ENCODE measurements at places on chromosomes 5 and 9.

GRCh38 chr5:93378073-93378472, 202.9 kb downstream of the NR2F1-AS1 start:
- DNase-seq = no peak

DNA sequence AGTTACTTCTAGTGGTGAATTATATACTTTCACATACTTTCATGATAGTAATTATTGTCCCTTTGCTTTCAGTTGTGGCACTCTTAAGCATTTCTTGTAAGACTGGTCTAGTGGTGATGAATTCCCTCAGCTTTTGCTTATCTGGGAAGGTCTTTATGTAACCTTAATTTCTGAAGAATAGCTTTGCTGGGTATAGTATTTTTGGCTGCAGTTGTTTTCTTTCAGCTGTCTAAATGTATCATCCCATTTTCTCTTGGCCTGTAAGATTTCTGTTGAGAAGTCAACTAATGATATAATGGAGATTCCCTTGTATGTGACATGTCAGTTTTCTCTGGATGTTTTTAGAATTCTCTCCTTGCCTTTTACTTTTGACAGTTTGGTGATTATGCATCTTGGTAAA, 41.0 kb downstream of the TMEM38B start:
- DNase-seq = no peak

GRCh38 chr9:27341545-27342294, 44.8 kb upstream of the EQTN start:
- no peak for DNase-seq

DNA sequence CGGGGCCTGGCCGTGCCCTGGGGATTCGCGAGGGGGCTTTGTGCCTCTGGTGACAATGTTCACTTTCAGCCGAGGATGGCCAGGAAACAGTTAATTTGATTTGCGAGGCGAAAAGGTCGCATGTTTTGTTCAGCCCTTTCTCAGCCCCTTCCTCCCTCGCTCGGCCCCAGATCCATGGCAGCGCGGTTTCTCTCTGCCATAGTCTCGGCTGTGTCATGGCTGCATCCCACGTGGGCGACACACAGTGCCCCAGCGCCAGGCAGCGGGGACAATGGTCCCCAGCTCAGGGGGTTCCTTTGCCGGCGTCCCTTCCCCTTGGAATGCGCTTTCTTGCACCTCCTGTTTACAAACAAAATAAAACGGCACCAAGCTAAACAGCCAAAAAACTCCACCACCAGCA, 370.3 kb upstream of the IRX2 start:
- no peak for DNase-seq

DNA sequence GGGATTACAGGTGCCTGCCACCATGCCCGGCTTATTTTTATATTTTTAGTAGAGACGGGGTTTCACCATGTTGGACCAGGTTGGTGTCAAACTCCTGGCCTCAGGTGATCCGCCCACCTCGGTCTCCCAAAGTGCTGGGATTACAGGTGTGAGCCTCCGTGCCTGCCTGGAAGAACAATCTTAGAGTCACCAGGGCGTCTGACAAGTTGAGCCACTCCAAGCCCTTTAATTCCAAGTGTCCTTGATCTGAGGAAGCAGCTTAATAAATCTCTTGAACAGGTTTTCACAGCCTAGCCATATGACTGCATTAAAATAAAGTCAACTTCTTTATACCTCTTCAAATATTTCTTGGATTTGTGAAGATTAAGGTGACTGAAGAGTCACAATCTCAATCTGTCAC, 31.5 kb downstream of the SLC44A1 start:
- DNase-seq = no peak

- DNase-seq = no peak
Measured at GRCh38 chr9:108956631-108957026, 22.4 kb downstream of the ABITRAM start.

- no peak for DNase-seq
Measured at GRCh38 chr5:36027711-36028110, 36.5 kb upstream of the UGT3A1 start.

DNA sequence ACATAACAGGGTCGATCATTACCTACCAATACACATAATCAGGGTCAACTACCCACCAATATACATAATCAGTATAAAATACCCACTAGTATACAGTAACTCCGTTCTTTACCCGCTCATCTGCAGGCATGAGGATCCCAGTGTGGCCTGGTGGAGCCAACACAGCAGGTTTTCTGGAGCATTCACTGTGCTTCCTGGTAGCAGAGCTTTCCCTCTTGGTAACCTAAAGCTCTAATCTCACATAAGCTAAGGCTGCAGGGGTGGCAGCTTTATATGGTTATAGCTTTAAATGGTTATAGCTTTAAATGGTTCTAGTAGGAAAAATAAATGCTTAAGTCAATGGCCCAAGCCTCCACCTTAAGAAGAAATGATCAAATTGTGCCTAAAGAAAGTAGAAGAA, 11.9 kb downstream of the LCN1 start:
- no peak for DNase-seq

DNA sequence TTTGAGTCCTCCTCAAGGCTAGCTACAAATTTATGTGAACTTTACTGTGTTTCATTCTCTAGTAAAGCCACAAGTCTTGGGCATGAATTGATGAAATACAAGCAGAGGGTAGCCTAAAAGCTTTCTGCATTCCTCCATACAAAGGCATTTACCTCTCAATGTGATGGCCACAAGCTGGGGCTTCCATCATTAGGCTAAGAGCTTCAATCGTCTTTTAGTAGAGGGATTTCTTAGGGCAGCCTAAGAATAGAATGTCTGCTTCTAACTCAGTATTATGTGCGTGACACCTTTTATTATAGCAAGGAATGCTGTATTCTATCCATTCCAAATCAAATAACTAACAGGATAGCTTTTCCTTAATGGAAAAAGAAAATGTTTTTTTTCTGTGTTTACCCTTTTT, 3.7 kb downstream of the PLAC8L1 start:
- DNase-seq = no peak

GRCh38 chr5:115577741-115578140, 24.5 kb downstream of the TICAM2 start:
- DNase-seq = no peak

DNA sequence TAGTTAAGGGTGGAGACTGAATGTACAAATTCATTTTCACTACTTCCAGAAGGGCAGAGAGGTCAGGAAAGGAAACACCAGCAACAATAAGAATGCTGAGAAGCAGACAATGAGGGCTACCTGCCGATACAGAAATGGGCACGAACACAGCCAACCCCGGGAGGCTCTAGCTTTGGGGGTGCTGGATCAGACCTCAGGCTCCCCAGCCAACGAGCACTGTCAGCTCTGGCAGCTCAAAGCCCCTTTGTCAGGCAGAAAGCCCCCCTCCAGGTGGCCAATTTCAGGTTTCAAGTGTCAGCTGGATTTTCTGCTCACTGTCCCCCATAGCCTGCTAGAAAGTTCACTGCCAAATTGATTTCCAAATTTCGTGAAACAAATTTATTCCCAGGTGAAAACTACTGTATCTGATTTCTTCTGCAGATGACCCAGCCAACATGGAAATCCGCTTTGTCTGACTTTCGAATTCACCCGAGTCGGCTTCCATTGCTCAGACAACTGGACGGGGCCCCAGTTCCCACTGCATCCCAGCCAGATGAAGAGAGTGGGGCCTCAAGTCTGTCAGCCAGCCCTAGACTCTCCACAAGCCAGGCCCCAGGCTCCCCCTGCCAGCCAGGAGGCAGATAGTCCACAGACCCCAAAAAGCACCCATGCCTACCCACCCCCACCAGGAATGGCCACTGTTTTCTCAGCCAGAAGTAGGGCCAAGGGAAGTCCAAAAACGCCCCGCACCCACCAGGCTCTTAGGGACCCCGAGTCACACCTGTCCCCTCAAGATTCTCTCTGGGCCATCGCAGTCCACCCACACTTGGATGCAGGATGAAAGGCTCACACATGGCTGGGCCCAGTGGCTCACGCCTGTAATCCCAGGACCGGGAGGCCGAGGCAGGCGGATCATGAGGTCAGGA, 96.5 kb upstream of the PHYKPL start:
- no peak for DNase-seq

DNA sequence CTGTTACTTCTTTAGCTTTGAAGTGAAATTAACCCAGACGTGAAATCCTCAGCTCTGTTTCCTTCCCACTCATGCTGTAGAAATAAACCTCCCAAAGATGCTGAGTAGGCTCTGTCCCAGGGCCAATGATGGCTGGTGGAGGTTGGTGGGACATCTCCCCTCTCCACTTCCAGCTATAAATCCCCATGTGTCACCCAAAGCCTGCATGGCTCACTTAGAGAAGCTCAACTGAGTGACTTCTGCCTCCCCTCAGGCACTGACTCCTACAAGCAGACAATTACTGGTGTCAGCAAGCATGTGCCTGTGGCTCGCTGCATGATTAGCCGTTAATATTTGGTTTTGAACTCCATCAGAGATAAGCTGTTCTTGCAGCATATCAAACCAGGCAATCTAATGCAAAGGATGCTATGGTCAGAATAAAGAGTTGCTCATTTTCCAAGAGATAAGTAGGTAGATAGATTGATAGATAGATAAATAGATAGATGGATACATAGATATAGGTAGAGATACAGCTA, 569.5 kb upstream of the WWC1 start:
- no peak for DNase-seq

GRCh38 chr5:122154910-122155309, 25.6 kb downstream of the ZNF474 start:
- DNase-seq = no peak

GRCh38 chr5:168710706-168711105, 131.5 kb upstream of the PANK3 start:
- no peak for DNase-seq

DNA sequence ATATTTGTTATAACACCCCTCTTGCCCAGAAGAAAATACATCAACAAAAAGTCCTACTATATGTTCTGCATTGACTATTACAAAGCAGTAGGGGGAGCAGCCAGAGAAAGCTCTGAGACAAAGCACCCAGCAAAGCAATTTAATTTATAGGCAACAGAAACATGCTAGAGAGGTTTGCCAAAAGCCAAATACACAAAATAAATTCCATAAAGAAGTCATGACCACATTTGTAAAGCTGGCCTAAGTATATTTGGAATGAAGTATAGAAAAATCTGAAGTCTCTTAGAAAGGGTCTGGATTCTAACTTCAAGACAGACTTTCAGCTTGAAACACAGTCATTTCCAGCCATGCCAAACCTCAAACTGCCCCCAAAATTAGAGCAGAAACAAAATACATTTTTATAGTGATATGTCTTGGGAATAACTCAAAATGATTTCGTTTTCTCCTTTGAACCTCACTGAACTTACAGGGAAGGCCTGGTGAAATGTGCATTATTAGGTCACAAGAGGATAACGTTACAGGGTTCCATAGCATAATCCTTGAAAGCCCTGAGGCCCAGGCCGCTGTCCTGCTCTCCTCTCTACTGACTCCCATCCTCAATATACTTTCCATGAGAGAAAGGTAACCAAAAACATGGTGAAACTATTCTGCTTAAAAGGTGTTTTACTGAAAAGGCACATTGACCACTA, 451.8 kb downstream of the RAB3C start:
- no peak for DNase-seq

DNA sequence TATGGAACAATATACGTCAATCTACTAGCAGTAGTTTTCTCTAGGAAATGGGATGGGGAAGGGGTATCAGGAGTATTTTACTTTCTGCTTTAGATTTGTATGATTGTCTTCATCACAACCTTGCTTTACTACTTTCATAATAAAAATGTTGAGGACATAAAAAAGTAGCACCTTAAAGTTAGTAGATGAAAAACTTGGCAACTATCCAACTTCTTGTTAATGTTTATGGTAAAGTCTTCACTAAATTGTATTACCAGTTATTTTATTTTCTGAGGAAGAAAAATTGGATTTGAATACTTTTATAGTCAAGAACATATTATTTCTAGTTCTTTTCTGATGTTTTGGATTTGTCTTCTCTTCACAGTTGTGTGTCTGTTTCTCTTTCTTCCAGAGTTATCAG, 372.1 kb downstream of the ARRDC3 start:
- no peak for DNase-seq

Measured in cardiac septum (tissue), 1 donor.